ENCODE measurements at places on chromosomes 1 and 21.

GRCh38 chr1:208204779-208205178 lies 39.4 kb downstream of the PLXNA2 start:
- DNase-seq = no peak

GRCh38 chr1:203589171-203589570 lies 37.5 kb upstream of the ATP2B4 start:
- DNase-seq = no peak

DNA sequence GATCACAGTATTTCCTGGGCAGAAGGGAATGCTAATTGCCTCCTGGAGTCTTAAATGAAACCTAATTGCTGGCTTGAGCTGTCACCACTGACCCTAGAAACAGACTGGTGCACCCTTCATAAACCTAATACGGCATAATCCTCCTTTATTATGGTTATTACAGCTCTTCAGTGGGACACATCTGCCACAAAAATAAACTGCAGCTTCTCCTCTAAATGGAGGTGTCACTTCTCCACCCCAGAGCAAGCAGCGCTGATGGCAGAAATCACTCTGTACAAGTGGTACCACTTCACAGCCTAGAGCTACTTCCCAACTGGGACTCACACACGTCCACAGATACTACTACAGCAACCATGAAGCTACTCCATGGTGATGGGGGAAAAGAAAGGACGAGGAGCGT lies 11.1 kb downstream of the PTPN14 start:
- no peak for DNase-seq

GRCh38 chr1:225627304-225627947 lies 25.5 kb downstream of the ENAH start:
- no peak for DNase-seq

- DNase-seq = peak; percentile 4
Measured at GRCh38 chr1:88736633-88737248, 52.7 kb downstream of the PKN2 start.

GRCh38 chr1:164188497-164188896 lies 370.5 kb upstream of the PBX1 start:
- no peak for DNase-seq

- DNase-seq = no peak
Measured at GRCh38 chr1:206131037-206131436, 13.8 kb upstream of the AVPR1B start.

DNA sequence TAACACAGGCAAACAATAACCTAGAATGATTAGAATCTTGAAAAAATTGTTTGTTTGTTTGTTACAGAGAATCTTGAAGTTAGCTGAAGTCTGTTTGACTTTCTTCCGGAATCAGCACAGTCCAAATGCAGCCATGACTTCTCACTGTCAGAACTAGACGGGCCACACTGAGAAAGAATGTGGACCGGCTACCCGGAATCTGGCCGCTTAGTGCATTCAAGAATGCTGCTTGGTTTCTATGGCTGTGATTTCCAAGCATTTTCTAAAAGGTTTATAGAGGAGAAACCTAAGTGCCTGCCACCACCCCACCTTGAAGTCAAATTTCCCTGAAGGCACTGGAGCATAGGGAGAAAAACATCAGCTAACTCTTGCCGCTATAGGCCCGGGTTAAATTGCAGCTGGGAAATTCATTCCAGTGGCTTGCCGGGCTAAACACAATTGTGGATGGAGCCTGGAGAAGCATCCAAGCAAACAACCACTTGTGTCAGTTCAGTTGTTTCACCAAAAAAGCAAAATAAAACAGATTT lies 231.1 kb downstream of the DISC1 start:
- DNase-seq = no peak

DNA sequence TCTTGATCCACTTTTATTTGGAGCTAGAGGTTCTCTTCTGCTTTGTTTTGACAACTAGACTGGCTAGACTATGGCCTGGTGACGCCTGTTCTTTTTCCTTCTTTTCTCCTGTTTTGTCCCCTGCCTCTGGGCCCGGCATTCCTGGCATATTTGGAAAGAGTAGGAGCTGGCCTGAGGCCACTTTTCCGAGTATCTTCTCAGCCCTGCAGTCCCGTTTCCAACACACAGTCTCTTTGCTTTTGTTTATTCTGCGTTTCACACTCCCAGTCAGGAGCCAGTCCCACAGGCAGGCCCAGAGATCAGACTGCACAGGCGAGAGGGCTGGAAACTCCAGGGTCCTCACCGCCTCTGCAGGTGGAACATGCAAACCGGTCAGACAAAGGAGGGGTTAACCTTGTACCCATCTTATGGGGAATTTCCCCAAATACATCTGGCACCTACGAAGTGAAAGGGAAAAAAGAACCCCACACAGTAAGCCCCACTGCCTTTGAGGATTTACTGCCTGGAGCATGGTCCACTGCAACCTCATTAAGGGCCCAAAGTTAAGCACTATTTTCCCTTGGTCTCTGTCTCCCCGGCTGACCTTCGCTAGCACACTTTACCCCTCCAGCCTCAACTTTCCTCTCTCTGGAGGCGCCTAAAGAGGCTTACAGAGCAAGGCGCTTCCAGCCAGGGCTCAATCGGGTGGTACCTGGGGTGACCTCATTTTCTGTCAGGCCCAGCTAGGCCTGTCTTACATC lies 141.1 kb downstream of the TOMM20 start:
- no peak for DNase-seq

DNA sequence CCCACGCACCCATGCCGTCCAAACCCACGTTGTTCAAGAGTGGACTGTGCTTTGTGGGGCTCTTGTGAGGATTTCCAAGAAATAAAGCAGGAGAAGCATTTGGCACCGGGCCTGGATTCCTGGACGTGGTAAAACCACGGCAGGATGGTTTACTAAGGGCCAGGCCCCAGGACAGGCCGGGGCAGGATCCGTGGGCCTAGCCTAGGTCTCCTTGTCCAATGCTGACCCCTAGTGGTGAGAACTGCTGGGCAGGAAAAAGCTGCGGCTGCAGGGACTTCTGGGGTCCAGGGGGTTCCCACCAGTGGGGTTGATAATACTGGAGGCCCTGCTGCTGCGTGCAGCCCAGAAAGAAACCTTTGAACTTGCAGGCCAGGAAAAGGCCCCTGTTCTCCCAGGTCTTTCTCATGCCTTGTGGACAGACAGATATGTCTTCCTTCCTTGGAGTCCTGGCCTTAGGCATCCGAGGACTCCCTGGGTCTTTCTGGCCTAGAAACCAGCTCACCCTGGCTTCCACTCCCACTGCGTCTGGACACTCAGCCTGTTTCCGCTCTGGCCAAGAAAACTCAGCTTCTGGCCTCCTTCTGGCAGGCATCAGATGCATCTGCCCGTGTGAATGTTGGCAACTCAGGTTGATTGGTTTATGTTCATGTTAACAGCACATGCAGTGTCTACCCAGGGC lies 106.9 kb upstream of the TMEM51 start:
- peak; percentile 12 for DNase-seq

DNA sequence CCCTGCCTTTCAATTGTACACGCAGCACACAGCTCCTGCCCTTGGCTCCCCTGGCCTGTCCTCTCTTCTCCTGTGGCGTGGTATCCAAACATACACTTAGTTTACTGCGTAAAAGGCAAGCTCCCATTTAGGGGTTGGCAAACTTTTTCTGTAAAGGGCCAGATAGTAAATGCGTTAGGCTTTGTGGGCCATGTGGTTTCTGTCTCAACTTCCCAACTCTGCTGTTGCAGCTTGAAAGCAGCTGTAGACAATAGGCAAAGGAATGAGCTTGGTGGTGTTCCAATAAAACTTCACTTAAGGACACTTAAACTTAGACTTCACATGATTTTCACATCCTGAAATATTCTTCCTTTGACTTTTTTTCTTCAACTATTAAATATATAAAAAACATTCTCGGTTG lies 63.3 kb downstream of the RHOU start:
- no peak for DNase-seq

DNA sequence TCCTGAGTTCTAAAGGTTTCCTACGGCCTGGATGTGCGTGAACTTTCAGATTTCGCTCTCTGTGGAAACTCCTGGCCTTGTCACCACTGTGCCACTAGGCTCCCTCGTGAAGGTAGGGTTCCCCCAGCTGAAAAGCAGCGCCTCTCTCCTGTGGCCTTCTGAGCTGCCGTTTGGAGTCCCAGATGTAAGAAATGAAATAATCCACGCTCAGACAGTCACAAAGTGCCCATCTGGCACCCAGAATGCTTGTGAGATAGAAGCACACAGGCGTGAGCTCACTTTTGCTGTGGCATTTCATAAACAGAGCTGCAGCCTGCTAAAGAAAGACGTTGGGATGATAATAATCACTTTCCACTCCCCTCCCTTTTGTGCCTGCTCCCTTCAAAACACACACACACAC lies 65.8 kb downstream of the LMO4 start:
- no peak for DNase-seq

- no peak for DNase-seq
Measured at GRCh38 chr1:27346991-27347624, 5.3 kb downstream of the SYTL1 start.

DNA sequence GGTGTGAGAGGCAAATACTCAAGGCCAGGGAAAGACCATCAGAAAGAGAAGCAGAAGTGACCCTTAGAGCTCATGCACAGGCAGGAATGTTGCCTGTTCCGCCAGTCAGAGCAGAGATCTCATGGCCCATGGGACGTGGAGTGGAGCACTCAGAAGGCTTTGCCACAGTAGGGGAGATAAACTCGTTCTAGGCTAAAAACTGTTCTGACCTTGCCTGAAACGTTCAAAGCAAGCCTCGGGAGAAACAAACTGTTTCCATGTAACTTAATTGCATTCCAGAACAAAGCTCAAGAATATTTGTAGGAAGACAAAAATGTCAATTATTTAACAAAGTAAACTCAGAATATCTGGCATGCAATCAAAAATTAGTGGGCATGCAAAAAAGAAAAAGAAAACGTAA lies 20.7 kb upstream of the SLC19A1 start:
- no peak for DNase-seq

- DNase-seq = no peak
Measured at GRCh38 chr1:26031611-26032220, 10.1 kb downstream of the EXTL1 start.

GRCh38 chr1:150362721-150363425 lies 1.1 kb upstream of the RPRD2 start:
- DNase-seq = no peak

- DNase-seq = no peak
Measured at GRCh38 chr1:95013950-95014574, 58.7 kb downstream of the ALG14 start.

- DNase-seq = no peak
Measured at GRCh38 chr1:19640363-19641316, 3.5 kb upstream of the NBL1 start.

Measured in stimulated activated CD8-positive, alpha-beta memory T cell treated with anti-CD3 and anti-CD28 coated beads, Interleukin-15, amount 100 ng/mL, for 48 hours (primary cell).